ENCODE measurements at places on chromosomes 7 and 10.

GRCh38 chr7:28440055-28440601, 27.8 kb downstream of the CREB5 start:
- DNase-seq = no peak

GRCh38 chr10:121553511-121554264, 44.6 kb downstream of the FGFR2 start:
- no peak for DNase-seq

DNA sequence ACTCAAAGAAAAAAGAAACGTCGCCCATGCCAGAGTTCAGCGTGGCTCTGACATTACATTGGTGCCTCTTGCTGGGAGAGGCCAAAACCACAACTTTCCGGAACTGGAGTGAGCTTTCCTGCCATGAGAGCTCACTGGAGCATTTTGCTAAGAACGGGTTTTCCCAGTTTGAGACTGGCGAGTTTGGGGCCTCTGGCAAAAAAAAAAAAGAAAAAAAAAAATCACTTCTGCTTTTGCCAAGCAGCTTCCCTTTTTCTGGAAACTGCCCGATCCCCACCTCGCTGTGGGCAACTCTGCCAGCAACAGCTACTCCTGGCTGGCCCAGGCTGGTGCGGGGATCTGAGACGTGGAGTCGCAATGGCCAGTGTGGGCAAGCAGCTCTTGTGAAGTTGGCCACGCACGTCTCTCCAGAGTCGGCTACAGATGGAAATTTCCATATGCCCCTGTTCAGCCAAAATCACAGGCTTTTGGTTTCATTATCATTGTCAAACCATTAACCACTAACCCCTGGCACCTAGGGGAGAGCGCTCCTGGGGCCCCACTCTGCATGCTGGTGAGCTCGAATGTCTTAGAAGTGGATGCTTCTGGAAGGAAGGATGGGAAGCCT, 25.7 kb downstream of the PRKAG2 start:
- DNase-seq = no peak

GRCh38 chr10:125779403-125780327, 4.0 kb upstream of the MMP21 start:
- no peak for DNase-seq

DNA sequence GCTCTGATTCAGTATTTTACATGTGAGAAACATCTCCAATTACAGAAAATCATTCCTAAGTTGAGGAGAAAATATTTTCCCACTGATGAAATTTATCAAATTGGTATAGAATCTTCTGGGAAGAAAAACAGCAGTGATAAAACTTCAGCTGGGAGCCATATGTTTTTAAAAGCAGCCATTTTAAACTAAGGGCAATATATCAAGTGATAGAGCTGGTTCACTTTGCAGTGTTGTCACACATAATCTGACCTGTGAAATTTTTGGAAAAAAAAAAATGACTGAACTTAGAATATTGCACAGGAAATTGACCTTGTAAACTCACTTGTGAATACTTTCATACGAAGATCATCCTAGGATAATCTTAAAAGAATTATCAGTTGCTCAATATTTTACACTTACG, 10.5 kb upstream of the EZH2 start:
- peak; percentile 20 for DNase-seq

- DNase-seq = no peak
Measured at GRCh38 chr7:128880791-128881457, 18.3 kb downstream of the ATP6V1F start.

DNA sequence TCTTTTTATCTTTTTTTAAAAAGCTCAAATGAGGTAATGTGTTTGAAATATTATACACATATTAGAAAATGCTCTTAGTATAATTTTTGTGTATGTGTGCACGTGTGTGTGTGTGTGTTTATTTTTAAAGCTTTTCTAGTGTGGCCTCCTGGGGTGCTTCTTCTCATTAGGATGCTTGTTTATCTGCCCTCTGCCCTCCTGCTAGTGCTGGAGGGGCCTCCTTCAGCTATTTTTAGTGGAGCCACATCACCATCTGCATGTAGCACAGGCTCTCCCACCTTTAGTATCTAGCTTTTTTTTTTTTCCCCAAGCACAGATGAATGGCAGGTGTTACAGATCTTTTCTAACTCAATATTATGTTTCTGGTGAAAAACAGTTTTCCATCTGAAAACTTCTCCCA, 155.7 kb upstream of the TMEM229A start:
- DNase-seq = no peak

GRCh38 chr7:66070222-66070621, 5.4 kb upstream of the ASL start:
- peak; percentile 15 for DNase-seq

GRCh38 chr7:31828520-31828919, 141.5 kb downstream of the PPP1R17 start:
- no peak for DNase-seq

- DNase-seq = peak; percentile 99
Measured at GRCh38 chr10:80498833-80499741, 38.6 kb upstream of the SH2D4B start.

DNA sequence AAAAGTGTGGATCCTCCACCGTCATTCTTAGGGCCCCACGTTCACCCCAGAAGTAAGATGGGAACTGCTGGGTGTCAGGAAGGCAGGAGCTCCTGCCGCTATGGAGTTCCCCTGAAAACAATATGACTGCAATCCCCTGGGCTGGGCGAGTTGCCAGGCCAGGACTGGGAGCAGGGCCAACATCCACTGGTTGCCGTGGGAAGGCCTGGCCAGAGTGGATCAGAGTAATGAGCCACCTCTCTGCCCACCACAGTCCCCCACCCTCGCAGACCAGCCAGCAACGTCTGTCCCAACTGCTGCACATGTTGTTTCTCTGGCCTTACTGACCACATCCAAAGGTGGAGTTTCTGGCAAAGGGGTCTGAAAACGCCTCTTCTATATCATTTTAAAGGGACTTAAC, 86.6 kb downstream of the STRA8 start:
- peak; percentile 82 for DNase-seq

- DNase-seq = no peak
Measured at GRCh38 chr7:99619571-99620130, 2.9 kb downstream of the ZSCAN25 start.

DNA sequence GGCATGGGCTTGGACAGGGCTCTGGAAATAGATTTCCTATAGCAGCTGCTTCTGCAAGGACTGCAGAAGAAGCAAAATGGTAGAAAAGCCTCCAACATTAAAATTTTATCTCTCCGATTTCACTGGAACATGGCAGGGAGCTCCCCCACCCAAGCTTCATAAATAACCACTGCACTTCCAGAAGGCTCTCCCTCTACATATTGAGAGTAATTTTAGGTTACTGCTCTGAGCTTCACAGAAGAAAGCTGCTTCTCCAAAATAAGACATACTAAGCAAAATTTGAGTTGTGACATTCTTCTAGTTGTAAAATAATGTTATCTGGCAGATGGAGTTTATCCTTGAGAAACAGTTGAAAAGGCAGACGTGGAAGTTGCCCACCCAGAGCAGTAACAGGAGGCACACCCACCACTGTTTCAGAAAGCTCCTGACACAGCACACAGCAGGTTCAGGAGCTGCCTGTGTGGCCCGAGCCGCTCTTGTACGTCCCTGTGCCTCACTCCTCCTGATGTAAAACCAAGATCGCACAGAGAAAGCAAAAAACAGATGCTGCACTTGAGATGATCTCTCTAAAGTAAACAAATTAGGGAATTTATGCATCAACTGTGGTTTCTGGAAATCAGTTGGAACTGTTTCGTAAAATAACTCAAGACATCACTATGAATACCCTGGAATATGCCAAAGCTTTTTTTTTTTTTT, 621.0 kb downstream of the PARD3 start:
- DNase-seq = peak; percentile 90

DNA sequence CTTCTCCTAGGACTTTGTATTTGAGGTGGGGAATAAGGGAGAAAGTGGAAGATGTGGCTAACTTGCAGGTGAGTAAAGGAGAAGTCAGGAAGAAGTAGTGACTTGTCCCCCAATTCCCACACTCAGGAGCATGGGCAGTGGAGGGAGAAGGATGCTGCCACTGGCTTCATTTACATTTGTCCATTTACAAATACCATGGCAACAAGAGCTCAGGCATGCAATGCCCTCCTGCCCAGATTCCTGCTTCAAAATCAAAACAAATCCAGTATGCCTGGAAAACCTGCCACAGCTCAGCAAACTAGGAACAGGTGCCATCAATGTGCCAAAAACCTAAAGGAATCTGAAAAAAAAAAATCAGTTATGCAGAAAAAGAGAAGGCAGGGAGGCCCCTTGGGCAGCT, 139.9 kb downstream of the KCNMA1 start:
- no peak for DNase-seq

DNA sequence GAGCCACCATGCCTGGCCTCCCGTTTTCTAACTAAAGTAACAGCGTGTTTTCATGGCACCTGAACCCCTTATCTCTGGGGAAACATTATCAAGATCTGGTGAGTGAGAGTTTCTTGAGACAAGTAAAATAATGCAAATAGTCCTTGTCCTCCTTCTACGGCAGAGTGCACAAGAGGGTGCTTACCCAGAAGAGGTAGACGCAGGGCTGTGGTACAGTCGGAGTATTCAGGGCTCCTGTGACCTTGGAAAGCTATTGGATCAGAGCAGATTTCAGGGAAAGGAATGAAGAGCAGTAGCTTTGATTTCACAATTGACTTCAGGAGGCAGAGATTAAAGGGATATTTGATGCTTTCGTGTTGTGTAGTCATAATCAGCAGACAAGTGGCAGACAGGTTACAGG, 269.1 kb downstream of the ZNF248 start:
- DNase-seq = no peak

- DNase-seq = no peak
Measured at GRCh38 chr7:143958781-143959180, 4.1 kb downstream of the OR2F1 start.

- peak; percentile 36 for DNase-seq
Measured at GRCh38 chr10:133257489-133258065, 19.1 kb downstream of the ADAM8 start.

DNA sequence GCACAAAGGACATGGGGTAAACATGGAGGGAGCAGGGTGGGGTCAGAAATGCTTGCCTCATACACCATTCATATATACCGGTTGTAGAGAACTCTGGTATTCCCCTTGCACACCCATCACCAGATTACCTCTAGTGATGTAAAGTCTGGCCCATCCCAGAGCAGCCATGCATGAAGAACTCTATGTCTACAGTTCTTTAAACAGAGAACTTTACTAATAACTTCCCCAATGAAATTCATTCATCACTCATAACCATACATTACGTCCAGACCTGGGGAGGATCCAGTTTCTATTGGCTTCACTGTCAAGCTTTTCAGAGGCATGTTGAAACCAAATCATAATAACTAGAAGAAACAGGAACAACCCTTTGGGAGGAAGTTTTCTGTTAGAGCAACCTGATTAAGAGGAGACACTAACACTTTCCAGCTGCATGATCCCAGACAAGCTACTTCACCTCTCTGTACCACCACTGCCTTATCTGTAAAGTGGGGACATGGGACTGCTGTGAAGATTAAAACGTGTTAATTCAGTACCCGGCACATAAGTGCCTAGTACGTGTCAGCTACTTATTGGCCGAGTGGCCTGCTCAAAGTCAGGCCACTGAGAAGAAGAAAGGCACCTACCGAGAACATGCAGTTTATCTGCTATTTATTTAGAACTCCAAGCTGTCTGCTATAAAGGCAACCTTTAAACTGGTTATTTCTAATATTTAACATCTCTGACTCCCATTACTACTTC, 59.7 kb downstream of the IGF2BP3 start:
- no peak for DNase-seq

GRCh38 chr10:123331438-123331837, 177.2 kb downstream of the BUB3 start:
- peak; percentile 29 for DNase-seq

- no peak for DNase-seq
Measured at GRCh38 chr7:82263920-82264782, 179.4 kb downstream of the CACNA2D1 start.

DNA sequence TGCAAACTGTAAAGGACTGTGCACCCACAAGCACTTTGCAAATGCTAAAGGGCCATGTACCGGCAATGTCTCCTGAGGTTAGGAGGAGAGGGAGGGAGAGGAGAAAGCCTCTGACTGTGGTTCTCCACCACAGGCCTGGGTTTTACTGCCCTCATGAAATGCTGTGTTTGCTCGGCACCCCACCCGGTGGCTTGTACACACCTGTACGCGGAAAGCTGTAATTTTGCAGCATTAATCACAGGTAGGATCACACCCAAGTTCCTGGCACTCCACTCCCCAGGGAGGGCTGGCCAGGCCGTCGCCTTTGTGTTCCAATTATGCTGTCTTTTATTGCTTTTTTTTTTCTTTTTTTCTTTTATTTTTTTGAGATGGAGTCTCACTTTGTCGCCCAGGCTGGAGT, 78.5 kb upstream of the MYL10 start:
- no peak for DNase-seq

GRCh38 chr7:50446542-50446960, 3.6 kb downstream of the FIGNL1 start:
- DNase-seq = peak; percentile 92

DNA sequence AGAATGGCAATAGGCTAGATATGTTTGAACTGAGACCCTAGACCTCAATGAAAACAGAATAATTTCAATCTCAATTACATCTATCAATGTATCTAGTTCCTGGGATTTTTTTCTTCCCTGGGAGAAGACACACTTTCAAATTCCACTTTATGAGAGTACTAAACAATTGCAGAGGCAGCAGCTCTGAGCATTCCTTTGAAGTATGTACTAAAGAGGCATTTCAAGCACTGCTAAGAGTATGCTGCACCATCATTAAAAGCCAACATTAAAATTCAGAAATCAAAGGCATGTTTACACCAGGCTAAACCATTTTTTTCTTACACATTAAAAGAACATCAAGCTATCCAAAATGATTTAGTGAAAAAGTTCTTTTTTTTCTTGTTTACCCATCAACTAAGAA, 297.9 kb upstream of the CACNA2D1 start:
- DNase-seq = no peak

- no peak for DNase-seq
Measured at GRCh38 chr7:24656608-24657007, 83.4 kb downstream of the PALS2 start.

DNA sequence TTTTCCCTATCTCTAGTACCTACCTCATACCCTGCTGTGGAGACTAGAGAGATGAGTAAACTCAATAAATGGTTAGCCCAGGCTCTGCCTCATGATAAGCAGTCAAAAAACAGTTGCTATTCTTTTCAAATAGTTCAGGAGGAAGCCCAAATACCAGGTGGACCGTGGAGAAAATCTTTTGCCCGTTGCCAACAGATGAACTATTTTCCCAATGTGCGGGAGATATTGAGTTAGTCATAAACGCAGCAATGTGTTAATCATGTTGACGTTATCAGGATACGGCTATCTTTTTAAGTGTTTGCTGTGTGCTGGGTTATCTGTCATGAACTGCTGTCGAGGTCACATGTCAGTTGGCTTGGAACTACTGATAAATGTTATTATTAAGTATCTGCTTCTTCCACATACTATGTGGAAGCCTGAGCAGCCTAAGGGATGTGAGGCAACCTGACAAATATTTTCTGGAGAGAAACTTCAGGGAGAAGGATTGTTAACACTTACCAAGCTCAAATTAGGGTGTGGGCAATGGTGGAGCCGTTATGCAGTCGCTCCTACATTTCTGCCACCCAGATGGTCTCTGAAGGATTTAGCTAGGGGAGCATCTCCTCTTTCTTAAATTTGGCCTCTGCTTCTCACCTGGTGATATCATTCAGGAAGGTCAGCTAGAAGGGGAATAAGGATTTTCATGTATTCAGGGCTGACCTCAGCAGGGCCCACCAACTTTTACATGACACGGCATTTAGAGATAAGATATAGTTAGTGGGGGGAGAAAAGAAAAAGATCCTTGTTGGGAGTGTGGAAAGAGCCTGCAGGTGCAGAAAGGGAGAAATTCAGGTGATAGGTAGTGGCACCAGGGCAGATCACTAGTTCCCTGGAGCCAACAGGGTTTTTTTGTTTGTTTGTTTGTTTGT, 33.5 kb upstream of the SLC26A3 start:
- no peak for DNase-seq

All from fibroblast of mammary gland (primary cell).